WTC11 (cell line): ENCODE measurements at places on chromosomes 7 and 10.

GRCh38 chr7:157893535-157894044, 556.8 kb downstream of the DNAJB6 start:
- no peak for DNase-seq

DNA sequence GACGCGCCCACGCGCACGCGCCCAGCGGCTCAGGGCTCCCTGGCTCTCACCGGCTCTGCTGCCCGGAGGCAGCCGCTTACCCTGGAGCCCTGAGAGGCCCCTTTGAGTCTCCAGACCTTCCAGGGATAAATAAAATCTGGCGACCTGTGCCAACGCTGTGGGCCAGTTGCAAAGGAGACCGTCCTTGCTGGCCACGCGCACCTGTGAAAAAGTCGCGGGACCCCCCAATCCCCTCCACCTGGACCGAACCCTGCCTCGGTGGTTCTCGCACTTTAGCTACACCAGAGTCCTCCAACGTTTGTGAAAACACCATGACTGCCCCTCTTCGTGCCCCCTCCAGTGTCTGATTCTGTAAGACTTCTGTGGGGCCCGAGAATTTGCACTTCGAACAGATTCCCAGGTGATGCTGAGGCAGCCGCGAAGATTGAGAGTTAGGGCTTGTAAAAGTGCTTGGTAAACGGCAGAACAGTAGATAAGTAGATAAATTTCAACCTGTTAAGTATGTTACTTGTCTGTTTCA, 102.4 kb upstream of the SVIL start:
- peak; percentile 13 for DNase-seq

GRCh38 chr10:63619426-63619825, 98.2 kb downstream of the REEP3 start:
- no peak for DNase-seq

DNA sequence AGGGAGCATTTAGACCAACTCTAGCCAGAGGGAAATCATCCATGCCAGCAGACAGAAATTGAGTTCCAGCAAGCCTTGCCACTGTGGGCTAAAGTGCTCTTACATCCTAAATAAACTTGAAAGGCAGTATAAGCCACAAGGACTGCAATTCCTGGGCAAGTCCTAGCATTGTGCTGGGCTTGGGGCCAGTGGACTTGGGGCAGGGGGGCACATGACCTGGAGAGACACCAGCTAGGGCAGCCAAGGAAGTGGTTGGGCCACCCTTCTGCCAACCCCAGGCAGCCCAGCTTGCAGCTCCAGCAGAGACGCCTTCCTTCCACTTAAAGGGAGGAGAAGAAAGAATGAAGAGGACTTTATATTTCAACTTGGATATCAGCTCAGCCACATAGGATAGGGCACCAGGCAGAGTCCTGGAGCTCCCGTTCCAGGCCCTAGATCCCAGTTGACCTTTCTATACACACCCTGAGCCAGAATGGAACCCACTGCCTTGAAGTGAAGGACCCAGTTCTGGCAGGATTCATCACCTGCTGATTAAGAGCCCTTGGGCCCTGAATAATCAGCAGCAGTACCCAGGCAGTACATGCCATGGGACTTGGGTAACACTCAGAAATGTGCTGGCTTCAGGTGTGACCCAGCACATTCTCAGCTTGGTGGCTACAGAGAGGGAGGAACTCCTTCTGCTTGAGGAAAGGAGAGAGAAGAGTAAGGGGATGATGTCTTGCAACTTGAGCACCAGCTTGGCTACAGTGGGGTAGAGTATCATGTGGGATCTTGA, 153.0 kb downstream of the GNAI1 start:
- no peak for DNase-seq

DNA sequence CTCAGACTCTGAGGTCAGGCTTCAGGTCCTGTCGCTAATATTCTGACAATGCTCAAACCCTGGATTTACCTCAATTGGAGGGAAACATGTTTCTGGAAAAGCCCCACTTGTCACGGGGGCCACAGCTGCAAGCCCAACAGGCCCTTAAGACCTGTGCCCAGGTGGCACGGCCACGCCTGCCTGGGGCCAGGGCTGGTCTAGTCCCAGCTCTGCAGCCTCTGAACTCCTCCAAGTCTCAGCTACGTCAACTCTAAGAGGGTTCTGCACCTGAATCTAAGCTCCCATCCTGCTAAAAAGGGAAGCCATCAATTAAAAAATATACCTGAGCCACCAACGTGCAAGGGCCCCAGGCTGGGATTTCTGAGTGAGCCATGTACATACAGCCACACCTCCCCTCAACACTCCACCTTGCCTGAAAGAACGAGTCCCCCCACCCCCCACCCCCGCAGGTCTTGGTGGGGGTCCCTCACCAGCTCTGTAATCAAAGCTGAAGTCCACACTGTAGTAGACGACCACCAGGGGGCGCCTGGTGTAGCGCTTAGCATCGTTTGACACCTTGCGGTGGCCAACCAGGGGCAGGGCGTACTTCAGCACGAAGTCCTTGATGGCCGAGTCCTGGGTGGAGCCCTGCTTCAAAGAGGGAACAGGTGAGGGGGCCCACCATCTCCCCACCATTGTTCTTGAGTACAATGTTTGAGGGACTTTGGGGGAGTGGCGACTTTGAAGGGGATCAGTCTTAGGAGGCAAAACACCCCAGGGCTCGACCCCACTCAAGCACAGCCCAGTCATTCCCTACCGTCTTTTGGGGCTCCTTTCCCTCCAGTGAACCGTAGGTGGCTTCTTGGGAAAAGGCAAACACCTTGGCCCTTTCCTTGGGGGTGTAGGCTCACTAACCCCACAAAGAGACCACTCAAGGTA, 22.6 kb downstream of the PDIA4 start:
- peak; percentile 89 for DNase-seq

GRCh38 chr7:137209151-137209817, 134.2 kb downstream of the PTN start:
- no peak for DNase-seq

DNA sequence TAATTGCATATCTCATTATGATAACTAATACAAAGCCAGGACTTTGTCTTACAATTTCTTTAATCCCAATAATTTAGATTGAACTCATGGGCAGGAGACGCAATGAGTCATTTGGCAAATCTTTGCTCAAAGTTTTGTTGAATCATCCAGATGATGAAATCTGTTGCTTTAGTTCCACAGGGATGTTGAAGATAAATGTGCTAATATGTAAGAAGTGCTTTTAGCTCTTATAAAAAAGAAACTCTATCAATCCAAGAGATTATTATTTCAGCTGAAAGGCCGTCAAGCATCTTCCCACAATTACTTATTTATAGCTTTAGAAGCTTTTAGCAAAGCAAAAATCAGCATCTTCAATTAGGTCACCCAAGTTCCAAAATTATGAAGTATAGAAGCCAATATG, 36.8 kb upstream of the ANK3 start:
- no peak for DNase-seq

DNA sequence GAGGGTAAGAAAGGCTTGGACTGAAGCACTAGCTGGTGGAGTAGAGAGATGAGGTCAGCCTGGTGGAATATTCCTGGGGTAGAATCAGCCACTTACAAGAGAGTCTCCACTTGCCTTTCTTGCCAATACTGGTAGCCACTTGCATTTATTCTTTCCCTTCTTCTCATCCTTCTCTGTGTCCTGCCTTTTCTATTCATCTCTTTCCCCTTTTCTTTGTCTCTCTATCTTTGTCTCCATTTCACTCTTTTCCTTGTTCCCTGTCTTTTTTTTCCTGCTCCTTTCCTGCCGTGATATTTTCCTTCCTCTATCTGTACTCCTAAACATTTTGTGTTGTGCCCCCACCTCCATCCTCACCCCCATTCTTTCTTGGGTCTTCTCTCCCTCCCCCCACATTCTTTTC, 214.3 kb downstream of the LRMDA start:
- DNase-seq, result no peak

- peak; percentile 65 for DNase-seq
Observed at GRCh38 chr10:93065675-93066543, 5.3 kb downstream of the CYP26C1 start.

DNA sequence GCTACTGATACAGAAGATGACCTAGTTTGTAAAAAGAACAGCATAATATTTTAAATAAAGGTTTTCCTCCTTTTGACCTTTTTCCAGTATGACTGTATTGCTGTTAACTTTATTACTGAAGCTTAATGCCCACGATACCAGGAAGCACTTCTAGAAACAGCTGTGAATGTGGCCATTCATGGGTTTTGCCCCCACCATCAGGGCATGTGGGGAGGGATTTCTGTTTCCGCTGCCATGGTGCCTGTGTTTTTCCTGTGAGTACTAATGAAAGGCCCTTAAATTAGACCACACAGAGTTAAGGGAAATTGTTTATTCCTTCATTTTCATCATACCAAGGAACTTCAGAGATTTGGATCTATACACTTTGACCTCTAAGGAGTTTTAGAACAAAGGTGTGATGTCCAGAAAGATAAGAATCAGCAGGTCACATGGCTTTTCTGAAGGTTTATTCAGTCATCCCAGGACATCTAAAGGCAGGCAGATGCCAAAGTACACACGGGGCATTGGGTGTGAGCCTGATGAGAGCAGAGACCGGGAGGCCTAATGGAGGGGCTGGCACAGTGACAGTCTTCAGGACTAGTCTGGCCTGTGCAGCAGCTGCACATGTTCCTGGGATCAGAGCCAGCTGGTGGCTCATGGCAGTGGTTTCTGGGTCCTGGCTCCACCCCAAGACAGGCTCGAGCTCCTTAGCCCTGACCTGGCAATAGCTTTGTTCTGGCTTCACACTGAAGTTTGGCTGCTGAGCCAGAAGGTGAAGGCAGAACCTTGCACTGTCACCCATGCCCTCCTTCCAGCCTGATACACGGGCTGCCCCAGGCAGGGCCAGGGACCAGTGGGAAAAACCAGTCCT, 190.9 kb downstream of the REEP3 start:
- DNase-seq, result no peak

DNA sequence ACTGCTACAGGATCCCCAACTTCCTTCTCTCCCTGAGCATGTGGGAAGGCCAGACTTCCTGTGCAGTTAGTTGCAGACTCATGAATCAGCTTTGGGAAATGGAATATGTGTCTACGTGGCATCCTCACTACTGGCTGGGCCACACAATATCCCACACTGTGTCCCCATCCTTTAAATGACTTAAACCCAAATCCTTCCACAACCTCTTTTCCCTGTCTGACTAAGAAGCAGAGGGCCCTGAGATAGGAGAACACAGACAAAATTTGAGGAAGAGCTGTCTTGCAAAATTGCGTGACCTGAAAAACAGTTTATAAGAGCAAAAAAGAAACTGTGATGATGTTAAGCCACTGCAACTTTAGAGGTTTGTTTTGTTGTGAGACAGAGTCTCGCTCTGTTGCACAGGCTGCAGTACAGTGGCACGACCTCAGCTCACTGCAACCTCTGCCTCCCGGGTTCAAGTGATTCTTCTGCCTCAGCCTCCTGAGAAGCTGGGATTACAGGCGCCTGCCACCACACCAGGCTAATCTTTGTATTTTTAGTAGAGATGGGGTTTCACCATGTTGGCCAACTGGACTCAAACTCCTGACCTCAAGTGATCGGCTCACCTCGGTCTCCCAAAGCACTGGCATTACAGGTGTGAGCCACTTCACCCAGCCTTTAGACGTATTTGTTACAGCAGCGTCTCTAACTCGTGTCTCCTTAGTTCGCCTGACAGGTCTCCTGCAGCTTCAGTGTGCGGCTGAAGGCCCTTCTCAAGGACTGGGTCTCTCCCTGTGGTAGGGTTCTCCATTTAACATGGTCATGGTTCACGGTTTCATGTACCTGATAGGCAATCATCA, 46.9 kb upstream of the SFMBT2 start:
- DNase-seq, result no peak

DNA sequence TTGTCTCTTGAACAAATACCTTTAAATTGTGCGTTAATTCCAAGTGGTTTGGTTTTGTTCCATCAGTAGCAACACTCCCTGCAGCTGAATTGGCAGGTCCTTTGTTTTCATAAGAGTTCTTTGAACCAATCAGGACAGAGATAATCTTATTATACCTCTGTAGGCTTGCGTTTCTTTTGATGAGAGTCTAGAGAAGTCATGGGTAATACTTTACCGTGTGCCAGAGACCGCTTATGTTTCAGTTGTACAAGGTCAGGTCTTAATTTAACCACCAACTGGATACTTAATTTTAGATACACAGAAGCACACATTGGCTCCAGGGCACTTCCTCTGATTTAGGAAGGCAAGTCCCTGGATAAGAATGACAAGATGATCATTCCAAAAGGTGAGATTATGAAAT, at the start of gene ASB15:
TSS of gene ASB15 (plus strand) at position 292 of the 400 bp plus-strand sequence. CDS start 12,682 bp downstream, outside the sequence.
- no peak for DNase-seq

- no peak for DNase-seq
Observed at GRCh38 chr7:84999450-84999849, 187.4 kb downstream of the SEMA3D start.

GRCh38 chr7:2493205-2494164, 17.3 kb upstream of the GRIFIN start:
- DNase-seq, result no peak

- DNase-seq, result no peak
Observed at GRCh38 chr10:34607894-34608293, 207.2 kb downstream of the PARD3 start.

GRCh38 chr7:158533386-158534133, 54.1 kb downstream of the PTPRN2 start:
- DNase-seq, result no peak

GRCh38 chr7:158676171-158676840, 28.3 kb downstream of the NCAPG2 start:
- DNase-seq, result no peak

DNA sequence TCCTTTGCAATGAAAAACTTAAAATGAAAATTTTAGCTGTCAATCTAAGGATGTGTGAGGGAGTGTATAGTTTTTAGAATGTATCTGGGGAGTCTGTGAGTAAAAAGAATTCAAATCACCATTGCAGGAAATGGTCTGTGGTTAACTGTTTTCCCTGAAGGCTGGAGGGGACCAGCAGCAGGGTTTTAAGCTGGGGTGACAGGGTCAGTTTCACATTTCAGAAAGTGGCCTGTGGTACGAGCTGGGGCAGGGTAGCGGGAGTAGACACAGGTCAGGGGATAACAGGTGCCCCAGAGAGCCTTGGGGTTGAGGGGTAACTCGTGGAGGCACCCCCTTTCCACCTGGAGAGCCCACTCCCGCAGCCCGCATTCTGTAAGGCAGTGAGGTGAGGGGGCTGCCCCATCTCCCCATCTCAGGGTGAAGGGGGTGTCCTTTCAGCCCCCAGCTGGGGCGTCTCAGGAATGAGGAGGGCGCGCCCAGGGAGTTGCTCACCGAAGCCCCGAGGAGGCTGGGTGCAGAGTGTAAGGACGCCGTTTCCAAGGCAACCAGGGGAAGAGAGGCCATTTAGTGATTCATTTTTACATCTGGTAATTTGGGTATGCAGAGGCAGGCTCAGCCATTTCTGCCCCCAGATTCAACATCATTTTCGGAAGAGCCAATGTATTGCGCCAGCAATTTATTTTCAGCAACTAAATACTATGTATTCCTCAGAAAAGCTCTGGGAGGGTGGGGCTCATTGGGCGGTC, 168.9 kb downstream of the SLIT1 start:
- DNase-seq, result no peak
